Activated naive CD4-positive, alpha-beta T cell (primary cell): ENCODE measurements at places on chromosomes 4 and X.

DNA sequence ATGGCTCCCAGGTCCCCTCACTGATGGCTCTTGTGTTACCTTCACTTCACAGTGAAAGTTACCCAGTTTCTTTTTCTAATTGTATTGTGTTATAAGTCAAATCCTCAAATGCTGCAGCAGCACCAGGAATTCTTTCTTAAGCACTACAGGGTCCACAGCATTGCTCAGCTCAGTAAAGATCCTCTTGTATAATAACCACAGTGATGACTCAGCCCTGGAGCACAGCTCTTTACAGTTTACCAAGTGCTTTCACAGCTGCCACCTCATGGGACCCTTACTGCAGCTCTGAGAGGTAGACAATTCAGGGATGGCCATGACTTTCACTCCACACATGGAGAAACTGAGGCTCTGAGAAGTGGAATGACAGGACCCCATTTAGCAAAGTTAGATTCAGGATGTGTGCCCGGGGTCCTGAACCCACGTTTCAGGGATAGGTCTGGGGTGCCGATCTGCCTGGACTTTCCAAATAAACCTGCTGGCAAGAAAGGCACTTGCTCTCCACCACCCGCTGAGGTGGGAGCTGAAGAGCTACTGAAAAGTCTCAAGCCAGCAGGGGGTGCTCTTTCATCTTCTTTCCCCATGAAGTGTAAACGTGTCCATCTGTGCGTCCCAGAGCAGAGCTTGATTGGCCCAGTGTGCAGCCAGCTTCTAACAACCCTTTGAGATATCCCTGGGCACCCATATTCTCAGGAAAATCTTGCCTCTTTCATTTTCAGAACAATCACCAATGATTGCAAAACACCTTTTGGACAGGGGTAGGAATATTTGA lies 35.7 kb upstream of the GABRQ start:
- no peak for DNase-seq

- DNase-seq: no peak
Measured at GRCh38 chr4:177492022-177492421, 49.8 kb upstream of the AGA start.

DNA sequence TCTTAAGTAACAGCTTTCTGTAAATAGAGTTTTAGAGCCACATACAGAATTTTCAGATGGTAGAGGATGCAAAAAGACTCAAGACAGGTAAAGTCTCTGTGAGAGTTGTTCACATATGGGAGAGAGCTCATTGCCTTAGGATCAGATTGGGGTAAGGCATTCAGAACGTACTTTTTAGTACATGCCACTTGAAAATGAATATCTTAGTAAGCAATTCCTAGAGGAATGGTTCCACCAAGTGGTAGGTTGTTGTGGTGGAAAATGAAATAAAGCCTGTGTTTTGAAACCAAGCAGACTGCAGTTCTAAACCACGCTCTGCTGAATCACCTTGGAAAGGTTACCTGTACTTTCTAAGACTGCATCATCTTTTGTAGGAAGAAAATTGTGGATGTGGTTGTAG lies 547.0 kb upstream of the LCORL start:
- DNase-seq: no peak

DNA sequence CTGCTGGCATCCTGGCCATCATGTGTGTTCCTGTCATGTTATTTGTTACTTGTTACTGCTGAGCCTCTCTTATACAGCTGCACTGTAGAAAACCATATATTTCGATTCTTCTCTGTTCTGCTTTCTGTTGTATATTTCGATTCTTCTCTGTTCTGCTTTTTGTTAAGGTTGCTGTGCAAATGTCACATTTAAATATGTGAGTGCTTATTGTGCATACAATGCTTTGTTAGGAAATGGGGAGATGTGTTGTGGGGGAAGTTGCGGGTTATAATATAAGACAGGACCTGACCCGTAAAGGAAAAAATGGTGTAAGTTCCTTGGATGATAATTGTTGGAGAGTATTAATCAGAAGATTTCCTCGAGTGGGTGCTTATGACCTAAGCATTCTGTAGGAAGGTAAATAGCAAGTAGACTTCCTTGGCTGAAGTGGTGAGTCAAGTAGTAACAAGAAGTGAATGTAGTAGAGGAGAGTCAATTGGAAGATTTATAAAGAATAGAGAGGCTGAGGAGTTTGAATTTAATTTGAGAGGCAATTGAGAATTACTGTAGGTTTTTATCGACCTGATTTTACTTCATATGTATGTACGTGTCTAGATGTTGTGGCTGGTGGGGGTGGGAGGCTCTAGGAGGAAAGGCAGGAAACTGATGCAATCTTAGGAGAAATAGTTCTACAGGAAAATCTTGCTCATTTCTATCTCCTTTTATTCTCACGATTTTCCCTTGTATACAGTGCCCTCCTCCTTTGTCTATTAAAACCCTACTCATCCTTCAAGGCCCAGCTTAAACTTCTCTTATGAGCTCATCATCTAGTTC lies 8.5 kb downstream of the OGT start:
- no peak for DNase-seq

- DNase-seq: no peak
Measured at GRCh38 chr4:183403486-183403885, 41.0 kb upstream of the CDKN2AIP start.

DNA sequence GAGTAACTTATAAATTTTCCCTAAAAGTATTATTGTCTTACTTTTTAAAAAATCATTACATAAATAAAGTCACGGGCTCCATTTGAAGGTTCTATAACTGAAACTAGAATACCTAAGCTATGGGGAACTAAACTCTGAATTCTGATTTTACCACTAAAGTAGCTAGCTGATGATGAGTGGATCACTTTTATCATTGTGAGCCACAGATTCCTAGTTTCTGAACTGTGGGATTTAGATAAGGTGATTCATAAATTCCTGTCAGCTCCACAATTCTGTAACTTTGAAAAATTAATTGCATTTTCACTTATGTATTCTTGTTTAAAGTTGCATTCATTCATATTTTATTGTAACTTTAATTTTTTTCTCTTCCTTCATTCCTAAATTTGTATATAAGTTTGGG lies 540.9 kb downstream of the GBA3 start:
- no peak for DNase-seq

DNA sequence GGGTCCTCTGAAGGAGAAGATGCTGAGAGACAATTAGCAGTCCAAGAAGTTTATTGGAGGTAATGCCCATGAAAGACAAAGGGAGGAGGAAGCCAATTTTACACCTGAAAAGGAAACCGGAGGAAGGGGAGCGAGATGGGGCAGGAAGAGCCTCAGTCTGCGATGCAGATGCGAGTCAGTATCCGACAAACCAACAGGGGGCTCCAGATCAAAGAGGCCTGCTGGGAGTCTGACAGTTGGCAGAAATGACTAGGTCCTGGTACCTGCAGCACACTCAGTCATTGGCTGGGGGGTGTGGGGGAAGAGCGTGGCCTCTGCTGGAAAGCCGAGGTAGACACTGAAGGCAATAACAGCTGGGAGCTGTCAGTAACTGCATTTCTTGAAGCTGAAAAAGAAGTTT lies 231.1 kb upstream of the CENPE start:
- DNase-seq: no peak

- DNase-seq: no peak
Measured at GRCh38 chr4:88928852-88929251, 128.1 kb downstream of the FAM13A start.

- no peak for DNase-seq
Measured at GRCh38 chr4:94410678-94411206, 41.0 kb upstream of the PDLIM5 start.

GRCh38 chr4:134260126-134260525 lies 58.5 kb upstream of the PABPC4L start:
- DNase-seq: no peak

- DNase-seq: no peak
Measured at GRCh38 chr4:174494146-174494545, 28.1 kb downstream of the HPGD start.

DNA sequence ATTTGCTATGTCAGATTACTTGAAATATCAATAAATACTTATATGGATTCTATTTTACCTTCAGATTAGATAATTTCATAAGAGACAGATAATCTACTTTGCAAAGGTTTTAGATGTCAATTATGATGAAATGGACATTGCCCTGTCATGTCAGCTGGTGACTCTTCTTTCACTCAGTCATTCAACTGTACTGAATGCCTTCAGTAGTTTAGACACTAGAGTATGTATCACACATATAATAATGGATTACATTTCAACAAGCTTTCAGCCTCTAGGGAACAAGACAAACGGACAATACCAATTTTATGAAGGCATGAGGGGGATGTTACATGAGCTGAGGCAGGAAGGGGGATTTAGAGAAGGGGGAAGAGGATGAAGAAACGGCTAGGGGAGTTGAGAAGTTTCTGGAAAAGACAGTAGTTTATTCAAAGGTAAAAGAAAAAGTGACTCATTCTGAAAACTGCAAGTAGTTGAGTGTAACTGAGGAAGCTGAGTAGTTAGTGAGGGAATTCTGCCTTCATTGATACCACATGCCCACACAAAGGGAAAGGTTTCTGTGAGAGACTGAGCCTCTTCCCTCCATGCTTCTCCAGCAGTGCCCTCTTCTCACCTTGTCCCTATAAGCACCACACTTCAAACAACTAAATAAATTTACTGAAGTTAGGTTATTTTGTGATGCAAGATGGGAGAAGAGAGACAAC lies 25.7 kb downstream of the SLC9B2 start:
- no peak for DNase-seq

DNA sequence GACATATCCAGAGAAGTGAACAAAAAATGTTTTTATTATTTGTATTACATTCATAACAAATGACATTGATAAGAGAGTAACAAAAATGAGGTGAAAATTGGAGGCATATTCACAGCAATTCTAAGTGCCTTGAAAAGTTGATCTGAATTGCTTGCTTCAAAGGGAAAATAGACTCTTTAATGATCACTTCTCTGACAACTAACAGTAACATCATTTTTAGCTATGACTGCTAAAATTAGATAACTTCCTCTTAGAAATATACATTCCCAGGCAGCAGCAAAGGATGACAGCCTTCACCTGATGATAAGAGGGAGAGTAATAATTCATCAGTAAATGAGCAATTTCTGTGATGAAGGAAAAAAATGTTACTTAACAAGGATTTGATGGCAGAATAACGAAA lies 472.5 kb downstream of the PCDH10 start:
- no peak for DNase-seq

- DNase-seq: no peak
Measured at GRCh38 chrX:54695816-54696487, 102.1 kb downstream of the ITIH6 start.

DNA sequence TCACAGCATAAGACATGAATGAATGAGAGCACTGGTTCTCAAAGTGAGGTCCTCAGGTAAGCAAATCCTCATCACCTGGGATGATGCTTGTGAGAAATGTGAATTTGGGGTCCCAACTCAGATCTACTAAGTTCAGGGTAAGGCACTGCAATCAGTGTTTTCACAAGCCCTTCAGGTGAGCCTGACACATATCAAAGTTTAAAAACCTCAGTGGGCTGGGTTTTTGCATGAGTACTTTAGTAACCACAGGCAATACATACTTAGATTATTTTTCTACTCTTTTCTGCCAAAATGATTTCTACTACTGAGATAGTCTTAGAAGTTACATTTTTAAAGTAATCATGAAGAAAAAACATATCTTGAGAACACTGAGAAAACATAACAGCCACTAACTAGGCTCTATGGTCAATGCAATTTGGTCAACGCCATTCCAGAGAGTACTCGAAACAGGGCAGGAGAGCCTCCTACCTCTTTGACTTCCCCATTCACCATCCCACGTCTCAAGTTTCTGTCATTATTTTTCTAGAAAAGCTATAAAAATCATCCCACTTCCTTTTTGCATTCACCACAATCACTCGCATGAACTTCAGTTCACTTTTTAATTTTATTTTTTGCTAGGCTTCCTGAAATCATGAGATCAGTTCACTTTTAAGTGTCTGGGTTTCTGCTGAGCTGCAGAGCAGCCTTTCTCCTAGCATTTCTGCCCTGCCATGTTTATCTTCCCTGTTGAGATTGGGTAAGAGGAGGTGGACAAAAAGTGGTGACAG lies 73.8 kb downstream of the MFAP3L start:
- DNase-seq: no peak

- no peak for DNase-seq
Measured at GRCh38 chr4:148716431-148717052, 274.3 kb upstream of the NR3C2 start.

DNA sequence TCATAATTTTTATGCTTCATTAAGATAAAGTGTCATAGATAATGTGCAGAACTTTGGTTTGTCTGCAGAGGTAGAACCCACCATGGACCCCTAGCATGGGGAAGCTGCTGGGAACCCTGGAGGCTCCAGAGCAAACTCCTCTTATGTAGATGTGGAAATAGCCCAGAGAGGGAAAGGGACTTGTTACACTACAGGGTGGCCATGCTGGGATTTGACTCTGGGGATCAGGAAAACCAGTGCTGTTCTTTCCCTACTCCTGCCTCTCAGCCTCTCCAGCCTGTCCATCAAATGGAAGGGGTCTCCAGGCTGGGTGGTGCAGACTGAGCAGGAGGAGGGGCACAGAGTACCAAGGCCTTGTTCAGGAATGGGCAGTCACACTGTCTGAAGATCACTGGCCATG lies 54.2 kb downstream of the MSX1 start:
- DNase-seq: no peak

GRCh38 chrX:96997196-96997595 lies 113.5 kb downstream of the RPA4 start:
- no peak for DNase-seq

DNA sequence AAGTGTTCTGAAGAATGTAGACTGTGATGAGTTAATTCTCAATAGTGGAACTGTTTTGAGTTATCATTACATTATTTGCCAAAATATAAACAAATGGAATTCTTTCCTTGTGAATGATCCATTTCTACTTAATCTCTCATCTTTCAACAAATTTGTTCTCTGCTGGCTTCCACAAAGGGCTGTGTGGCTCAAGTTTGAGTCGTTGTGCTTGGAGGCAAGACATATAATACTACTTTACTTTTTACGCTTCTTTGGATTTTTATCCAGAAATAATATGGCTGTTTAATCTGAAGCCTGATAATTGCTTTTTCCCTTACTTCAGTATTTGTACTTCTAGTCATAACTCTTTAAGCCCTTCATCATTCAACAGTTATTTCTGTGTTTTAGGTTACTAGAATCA lies 169.5 kb downstream of the ARHGAP10 start:
- no peak for DNase-seq

DNA sequence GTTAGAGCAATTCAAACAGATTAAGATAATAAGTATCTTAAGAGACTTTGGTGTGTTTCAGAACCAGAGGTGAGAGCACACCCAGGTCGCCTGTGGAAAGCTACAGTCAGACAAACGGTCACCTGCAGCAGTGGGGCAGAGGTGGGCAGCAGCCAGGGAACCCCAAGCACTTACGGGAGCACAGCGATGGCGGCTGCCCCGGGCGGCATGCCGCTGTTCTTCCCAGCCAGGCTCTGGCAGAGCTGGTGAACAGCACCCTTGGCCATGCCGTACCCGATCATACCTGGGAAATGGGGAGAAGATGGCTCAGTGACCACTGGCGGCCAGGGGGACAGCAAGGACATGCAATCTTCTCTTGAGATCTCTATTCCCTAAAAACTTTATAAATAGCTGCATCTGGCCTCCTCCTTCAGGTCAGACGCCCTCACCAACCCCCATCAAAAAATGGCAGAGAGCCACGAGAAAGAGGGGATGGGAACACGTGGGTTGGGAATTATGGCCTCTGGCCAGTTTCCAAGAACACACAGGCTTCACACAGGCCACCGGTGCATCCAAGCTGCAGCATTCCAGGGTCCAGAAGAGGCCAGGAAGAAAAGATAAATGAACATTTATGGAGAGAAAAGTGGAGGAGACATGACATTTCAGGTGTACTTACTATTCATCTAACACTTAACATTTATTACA lies 19.7 kb downstream of the QDPR start:
- DNase-seq: no peak

GRCh38 chrX:3711331-3711917 lies 2.0 kb downstream of the PRKX start:
- DNase-seq: no peak
